Pancreas (tissue), 10 donors: ENCODE measurements at places on chromosomes 5 and 9. TPM values are rescaled to one million over a fixed set of nuclear protein-coding genes. Genes with fewer than 3 reads are reported as not detected.

The SMIM33 gene
- not detected for total RNA-seq

The CDC20B gene
- total RNA-seq, result not detected

DNA sequence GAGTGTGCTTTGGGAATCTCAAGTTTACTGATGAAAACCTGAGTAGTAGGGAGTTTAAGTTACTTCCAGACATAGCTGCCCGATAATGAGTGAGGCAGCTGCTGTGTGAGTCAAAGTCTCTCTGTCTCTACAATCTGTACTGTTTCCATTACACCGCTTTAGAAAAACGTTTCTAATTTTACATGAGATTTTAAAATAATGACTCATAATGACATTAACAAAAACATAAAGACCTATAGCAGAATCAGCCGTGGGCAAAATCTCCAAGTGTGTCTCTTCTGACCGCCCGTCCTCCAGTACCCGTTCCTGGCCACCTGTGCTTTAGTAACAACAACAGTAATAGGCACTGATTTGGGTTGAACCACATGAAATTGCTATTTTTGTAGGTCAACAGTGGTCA lies 69.6 kb upstream of the PRRC1 start:
- no peak for DNase-seq

DNA sequence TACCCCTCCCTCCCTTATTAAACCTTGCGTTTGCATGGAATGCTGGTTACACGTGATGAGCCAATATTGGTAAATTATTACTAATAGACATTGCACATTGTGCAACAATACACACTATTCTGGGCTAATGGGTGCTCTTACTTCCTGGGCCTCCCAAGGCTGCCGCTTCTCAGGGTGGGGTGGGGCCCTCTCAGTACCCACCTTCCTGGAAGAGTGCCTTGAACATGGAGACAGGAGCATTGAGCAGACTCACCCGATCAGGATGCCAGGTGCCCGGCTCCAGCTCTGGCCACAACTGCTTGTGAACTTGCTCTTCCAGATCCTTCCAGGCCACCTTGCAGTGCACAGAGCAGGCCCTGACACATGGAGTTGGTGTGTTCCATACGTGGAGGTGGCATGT lies 24.7 kb upstream of the CEP72 start:
- DNase-seq, result no peak

GRCh38 chr9:37324691-37325490 lies 97.6 kb upstream of the GRHPR start:
- no peak for DNase-seq
